CD4-positive, alpha-beta T cell (primary cell): ENCODE measurements at places on chromosomes 4 and X.

DNA sequence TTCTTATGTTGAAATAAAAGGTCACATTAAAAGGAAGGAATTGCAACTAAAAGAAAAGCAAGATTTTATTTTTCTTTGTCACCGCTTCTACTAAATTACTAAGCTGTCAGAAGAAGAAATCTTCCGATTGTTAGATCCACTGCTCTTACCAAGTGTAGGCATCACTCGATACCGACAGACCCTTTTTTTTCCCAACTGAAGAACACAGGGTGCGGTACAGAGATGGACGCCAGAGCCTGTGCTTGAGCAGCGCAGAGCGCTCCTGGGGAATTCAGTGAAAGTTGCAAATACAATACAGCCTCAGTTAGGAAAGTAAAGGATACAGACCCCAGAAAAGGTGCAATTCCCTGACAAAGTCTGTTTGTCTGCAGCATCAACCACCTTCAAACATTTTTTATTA lies 94.9 kb upstream of the WDR17 start:
- DNase-seq = no peak

DNA sequence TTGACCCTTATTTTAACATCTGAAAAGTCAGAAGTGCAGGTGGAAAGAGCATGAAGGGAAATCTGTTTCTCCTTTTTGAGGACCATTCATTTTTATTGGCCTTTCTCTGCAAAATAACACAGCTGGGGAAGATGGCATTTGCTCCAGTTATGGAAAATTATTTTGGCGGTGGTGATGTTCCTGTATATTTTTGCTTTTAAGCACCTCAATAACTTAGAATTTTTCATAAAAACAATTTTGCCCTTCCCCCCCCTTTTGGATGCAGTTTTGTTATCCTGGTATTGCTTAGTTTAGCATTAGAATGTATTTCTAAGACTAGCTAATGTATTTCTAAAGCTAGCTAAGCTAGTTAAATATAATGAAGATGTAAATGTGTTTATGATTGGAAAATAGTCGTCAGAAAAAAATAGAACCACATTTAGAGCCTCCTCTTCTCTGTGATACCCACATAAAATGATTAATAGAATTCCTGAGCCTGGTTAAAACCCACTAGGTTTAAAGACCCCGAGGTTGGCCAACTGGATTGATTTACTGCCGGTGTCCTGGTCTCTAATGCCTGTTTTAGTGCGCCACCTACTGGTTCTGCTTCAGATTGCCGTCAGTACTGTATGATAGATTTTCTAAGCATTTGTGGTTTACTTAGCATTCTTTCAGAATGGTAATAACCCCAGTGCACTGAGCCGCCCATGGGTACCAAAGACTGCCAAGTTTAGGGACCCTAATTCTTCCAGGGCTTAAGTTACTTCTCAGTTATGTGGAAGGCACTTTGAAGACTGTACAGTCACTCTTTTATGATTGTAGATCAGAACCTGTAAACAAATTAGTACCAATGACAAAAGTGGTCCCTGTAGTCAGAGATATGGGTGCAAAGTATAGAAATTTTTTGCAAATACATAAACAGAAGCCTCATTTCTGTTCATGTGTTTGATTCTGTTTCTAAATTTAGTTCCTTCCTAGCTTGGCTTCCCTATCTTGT lies 11.4 kb downstream of the KLF3 start:
- peak; percentile 73 for DNase-seq

DNA sequence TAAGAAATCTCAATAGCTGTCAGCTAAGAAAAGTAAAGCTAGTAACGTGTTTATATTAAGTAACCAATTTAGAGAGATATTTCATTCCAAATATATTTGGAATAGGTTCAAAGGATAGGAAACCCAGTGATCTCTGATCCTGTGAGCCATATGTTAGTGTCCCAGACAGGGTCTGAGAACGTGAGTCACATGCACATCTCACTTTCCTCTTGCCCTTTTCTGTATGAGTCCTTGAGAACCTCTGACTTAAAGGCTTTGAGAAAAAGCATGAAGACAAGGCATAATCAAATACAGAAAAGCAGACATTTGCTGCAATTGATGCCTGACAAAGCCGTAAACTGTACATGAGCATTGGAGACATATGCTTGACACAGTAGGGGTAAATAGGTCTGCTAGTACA lies 655.1 kb upstream of the ADGRL3 start:
- DNase-seq = no peak

GRCh38 chr4:88582493-88582892 lies 9.8 kb upstream of the HERC3 start:
- no peak for DNase-seq

DNA sequence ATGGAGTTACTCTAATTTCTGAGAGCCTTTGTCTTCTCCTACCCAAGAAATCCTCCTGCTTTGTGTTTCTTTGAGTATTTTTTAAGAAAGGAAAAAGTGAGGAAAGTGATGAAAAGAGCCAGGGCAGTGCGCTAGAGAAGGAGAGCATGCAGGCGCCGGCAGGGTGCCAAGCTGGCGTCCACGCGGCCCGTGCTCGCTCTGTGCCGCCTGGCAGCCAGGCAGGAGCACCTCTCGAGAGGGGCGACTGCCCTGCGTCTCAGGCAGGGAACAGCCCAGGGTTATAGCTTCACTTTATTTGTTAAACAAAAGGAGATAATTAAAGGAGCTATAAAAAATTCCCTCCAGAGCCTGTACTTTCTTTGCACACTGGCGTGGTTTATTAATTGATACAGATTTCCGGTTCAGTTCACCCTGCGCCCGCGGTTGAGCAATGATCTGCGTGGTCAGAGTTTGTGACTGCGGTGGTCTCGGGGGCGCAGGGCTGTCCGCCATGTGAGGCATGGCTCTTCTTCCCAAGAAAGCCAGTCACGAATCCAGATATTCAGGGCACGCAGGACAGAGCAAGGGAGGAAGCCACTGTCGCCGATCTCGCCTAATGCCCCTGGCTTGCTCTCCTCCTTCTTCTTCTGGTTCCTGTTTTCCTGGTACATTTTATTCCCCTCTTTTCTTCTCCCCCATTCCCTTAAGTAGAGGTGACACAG lies 110.8 kb upstream of the PAQR3 start:
- no peak for DNase-seq

- no peak for DNase-seq
These were observed 7.3 kb upstream of the CSF2RA start for GRCh38 chrX:1261285-1261684.

GRCh38 chrX:112738347-112739033 lies 58.8 kb upstream of the LHFPL1 start:
- no peak for DNase-seq

DNA sequence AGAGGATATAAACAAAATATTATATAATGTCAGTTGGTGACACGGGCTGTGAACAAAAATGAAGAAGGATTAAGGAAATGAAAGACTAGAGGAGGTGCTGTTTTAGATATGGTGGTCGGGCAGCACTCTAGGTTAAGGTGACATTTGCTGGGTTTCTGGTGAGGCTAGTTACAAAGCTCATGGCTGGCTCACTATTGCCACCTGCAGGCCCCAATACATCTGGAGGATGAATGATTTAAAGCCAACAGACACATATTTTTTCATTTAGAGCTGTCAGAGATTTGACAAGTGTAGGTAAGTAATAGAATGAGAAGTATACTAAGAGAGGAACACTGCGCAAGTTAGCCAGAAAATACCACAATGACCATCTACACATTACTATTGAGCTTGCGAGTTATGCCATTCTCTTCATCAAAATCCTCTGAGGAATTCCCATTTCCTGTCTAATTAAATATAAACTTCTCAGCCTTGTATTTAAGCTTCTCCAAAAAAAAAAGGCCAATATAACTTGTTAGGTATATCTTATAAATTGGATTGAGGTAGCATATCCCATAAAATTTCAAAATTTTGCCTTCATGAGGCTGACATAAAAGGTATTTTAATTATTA lies 6.4 kb upstream of the FGG start:
- DNase-seq = peak; percentile 63
